Fibroblast of villous mesenchyme (primary cell): ENCODE measurements at places on chromosomes 16 and 17. TPM values are rescaled to one million over a fixed set of nuclear protein-coding genes. Genes with fewer than 3 reads are reported as not detected.

GRCh38 chr16:85438981-85439685, 174.0 kb upstream of the GSE1 start:
- DNase-seq = no peak

DNA sequence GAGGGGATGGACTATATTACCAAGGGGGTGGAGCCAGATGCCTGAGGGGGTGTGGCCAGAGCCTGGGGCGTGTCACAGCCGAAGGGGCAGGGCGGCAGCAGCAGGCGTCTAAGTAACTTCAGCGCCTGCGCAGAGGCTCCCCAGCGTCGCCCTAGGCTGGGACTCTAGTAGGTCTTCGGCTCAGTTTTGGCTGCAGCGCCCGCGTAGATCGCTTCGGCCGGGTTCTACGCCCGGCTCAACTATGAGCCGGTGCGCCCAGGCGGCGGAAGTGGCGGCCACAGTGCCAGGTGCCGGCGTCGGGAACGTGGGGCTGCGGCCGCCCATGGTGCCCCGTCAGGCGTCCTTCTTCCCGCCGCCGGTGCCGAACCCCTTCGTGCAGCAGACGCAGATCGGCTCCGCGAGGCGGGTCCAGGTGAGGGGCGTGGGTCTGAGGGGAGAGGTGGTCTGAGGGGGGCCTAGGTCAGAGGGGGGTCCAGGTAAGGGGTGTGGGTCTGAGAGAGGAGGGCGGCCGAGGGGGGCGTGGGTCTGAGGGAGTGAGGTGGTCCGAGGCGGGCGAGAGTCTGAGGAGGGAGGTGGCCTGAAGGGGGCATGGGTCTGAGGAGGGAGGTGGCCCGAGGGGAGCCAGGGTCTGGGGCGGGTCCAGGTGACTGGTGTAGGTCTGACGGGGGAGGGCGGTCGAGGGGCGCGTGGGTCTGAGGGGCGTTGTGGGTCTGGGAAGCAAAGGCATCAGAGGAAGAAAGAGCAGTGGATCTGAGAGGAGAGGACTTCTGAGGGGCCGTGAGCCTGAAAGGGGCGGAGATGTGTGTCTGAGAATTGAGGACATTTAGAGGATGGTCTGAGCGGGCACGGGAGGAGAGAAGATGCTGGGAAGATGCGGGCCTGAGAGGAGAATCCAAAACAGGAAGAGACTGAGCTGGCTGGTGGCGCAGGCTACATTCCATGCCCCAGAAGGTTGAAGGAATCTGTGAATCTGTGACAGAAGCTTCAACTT, at the start of gene LPCAT2:
TSS of gene LPCAT2 (plus strand) at position 132 of the 991 bp plus-strand sequence. CDS start at position 242, 110 bp downstream.
- peak; percentile 87 for DNase-seq

DNA sequence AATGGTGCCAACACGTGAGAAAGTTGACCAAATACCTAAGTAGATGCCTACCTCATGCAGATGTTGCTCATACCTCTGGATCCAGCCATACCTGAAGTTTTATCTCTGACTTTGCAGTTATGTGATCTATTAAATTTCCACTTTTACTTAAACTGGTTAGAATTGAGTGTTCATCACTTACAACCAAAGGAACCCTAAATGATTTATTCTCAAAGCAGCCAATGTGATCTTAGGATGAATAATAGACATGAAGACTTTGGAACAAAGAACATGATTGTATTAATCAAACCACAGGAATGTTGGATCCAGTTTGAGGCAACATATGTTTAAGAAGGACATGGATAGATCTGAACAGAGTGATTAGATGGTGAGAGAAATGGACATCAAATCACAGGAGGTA, 68.7 kb downstream of the IRX6 start:
- no peak for DNase-seq

- DNase-seq = peak; percentile 71
Observed at GRCh38 chr16:47565454-47565853, 104.3 kb downstream of the PHKB start.

GRCh38 chr16:709566-710499, 4.2 kb upstream of the FBXL16 start:
- peak; percentile 74 for DNase-seq

GRCh38 chr16:4081047-4081446, 35.2 kb downstream of the ADCY9 start:
- no peak for DNase-seq

DNA sequence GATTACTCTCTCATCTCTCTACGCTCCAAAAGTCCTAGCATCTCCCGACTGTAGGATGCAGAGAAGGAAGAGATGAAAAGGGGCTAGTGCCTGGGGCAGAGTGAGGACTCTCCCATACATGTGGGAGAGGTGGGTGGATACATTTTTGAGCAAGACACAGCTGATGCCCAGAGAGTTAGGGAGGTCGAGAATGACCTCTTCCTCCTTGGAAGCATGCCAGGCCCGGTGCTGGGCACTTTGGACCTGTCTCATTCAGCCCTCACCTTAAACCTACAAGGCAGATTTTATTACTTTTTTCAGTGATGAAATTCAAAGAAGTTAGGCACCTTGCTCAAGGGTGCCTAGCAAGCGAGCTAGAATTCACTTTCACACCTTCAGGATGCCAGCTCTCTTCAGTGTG, 38.2 kb downstream of the WSCD1 start:
- DNase-seq = no peak

Gene KCNH6
- under 0.01 TPM in 1 of 2 replicates, not detected in the other for total RNA-seq

DNA sequence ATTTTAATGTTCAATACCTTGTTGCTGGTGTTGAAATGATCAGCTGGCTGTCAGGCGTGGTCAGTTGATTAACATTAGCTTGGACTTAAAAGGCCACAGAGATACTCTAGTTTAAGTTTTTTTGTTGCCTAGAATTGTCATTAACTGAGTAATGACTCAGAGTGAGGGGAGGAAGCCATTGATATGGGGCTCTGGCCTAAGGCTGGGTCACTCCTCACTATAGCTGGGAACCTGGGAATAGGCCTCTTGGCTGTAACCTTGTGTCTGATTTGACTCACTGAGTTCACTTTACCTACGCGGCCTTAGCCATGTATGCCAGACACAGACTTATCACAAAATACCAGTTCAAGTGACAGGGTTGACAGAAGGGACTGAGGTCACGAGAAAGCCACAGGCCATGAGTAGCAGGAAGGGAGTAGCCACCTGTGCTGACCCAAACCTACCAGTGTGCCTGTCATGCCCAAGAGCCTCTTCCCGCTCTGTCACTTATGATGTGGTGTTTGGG, 37.9 kb upstream of the ADCY7 start:
- no peak for DNase-seq

Gene TEKT1
- total RNA-seq = not detected in 2 replicates
